ENCODE measurements at places on chromosomes 11 and 22.

- no peak for DNase-seq
Measured at GRCh38 chr11:61082062-61082870, 20.0 kb upstream of the CD5 start.

GRCh38 chr22:32918741-32919140 lies 117.2 kb downstream of the TIMP3 start:
- DNase-seq, result no peak

GRCh38 chr11:111632516-111633220 lies 30.4 kb downstream of the SIK2 start:
- no peak for DNase-seq

DNA sequence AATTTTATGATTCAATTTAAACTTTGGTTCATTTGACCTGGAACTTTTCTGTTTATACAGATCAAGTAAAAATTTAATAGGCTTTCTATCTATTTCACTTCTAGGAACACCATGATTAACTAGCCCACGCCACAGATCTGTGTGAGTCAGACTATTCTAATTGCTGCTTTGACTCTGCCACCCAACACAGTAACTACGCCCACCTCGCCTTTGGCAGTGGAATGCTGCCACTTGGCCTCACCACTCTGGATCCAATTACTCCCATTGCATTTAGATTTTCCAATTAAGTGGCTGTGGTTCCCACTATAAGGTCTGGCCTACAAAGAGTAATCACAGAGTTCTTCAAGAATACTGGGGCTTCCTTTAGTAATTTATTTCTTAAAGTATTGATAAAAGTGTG lies 46.6 kb upstream of the LIN7C start:
- DNase-seq, result no peak

- DNase-seq, result peak; percentile 15
Measured at GRCh38 chr11:117828611-117829368, 4.2 kb upstream of the FXYD2 start.

DNA sequence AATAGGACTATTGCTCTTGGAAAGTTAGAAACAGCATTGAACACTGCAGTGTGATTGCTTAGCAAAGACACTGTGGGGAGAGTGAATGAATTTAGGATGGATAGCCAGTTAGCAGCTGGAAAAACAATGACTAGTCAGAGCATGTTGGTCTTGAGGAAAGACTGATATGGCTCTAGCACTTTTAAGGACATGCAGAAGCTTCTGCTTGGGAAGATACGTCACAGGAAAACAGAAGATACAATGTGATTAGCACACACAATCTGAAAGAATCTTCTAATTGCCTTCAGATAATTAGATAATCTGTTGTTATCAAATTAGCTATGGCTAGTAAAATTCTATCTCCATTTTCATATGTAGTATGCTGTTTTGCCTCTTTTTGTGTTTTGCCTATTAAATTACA lies 530.7 kb upstream of the CHORDC1 start:
- DNase-seq, result no peak

DNA sequence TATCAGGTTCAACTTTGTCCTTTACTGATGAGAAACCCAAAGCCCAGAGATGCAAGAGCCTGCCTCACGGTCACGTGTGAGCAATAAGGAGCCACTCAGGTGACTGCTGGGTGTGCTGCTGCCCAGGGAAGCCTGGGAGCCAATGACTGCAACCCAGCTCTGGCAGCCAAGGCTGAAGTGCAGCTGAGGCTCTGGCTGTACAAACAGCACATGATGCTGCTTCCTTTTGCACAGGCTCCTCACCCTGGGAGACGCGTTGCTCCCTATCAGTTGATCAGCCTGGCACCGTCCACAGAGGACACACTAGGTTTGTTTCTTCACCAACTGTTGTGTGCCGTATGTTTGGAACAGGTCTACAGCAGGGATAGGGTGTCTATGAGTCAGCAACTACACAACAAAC lies 168.7 kb downstream of the EFCAB6 start:
- DNase-seq, result no peak

GRCh38 chr11:2142762-2143202 lies 3.6 kb upstream of the IGF2 start:
- peak; percentile 8 for DNase-seq

GRCh38 chr11:31326470-31327148 lies 42.9 kb downstream of the DCDC1 start:
- DNase-seq, result no peak

DNA sequence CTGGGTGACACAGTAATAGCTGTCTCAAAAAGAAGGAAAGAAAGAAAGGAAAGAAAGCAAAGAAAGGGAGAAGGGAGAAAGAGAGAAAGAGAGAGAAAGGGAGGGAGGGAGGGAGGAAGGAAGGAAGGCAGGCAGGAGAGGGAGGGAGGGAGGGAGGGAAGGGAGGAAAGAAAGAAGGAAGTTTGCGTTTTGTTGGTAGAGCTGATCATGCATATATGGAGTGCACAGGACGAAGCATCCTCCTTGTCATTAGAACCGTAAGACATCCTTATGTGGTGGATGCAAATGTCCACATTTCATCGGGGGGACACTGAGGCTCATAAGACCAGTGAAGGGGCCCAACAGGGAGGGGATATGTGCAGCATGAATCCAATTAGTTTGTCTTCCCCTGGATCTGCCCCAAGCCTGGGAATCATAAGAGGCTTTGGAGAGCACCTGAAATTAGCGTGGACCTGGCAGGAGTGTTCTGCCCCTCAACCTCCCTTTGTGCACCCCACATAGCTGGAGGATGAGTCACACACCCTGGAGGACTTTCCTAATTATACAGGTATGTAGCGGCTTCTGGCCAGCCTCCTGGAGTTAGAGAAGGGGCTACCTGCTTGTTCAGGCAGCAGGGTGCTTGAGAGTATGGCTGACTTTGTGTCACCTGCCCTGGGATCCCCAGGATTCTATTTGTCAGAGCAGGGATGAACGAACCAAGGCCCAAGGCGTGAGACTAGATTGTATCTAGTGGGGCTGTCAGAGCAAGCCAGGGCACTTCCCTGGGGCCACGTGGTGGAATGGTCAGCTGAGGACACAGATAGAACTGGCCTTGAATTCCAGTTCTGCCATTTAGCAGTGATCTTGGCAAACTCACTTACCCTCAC lies 119.7 kb upstream of the CD82 start:
- DNase-seq, result no peak

GRCh38 chr11:721741-722345 lies 15.8 kb downstream of the EPS8L2 start:
- DNase-seq, result no peak

- peak; percentile 82 for DNase-seq
Measured at GRCh38 chr11:65425105-65425970, 2.7 kb downstream of the NEAT1 start.

DNA sequence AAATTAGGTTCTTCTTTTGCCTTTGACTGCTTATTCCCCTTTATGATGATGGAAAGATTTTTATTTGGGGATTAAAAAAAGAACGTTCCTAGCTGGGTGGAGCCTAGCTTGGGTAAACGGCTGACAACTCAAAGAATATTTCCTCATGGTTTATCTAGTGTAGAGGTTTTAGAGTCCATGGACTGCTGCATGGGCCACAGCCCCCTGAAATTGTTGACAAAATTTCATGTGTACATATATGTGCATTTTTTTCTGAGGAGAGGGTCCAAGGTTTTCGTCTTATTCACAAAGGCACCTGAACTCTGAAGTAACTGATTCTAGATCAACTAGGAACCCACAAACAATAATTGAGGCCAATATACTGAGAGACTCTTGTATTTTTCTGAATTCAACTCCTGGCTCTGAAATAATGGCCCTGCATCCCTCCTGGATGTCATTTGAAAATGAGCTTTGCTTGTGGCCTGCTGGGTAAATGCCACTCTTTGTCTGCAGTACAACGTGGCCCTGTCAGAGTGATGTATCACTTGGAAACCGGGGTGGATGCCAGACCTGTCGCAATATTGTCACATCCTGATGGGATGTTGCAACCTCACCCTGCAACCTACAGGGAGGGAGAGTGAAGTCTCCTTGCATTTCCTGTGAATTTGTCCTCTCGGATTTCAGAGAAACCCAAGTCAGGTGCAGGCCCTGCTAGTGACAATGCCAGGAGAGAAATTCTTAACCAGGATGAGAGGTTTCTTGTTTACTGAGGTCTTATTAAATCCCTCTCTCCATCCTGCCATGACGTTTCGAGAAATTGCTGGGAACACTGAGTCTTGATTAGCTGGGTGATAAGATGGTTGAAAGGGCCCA lies 33.8 kb downstream of the EHF start:
- peak; percentile 80 for DNase-seq

GRCh38 chr11:44464741-44465140 lies 100.7 kb upstream of the CD82 start:
- DNase-seq, result no peak

DNA sequence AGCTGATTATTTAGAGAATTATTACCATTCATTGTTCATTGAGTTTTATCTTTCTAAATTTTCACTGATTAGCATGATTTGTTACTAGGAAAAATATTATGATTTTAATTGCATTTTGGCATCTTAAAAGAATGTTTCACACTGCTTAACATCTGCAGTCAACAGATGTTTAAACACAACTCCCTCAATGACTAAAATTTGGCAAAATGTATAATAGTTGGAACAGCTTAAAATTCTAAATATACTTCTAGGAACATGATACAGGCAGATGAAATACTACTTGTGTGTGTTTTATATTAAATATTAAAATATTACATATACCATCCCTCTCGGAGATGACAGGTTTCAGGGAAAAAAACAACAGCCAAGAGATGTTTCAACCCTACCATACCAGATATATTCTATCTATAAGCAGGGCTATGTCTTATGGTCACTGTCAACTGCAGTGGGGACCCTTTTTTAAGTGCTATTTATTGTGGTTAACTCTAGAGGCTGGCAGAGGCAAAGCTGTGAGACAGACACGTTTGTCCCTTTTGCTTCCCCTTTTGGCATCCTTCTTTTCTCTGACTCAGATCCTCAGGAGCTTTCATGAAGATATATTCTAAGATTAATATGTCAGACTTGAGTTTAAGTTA lies 81.9 kb downstream of the BDNF start:
- DNase-seq, result peak; percentile 7

GRCh38 chr22:19663286-19663815 lies 51.0 kb upstream of the SEPTIN5 start:
- DNase-seq, result peak; percentile 89

DNA sequence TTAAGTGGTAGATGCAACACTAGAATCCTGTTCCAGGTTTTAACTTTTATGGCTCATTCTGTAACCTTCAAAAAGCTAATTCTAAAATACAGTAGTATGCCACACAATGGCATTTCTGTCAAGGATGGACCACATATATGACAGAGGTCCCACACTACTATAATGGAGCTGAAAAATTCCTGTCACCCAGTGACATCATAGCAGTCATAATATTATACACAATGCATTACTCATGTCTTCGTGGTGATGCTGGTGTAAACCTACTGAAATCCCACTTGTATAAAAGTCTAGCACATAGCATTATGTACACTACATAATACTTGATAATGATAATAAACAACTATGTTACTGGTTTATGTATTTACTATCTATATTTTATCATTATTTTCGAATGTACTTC lies 12.1 kb downstream of the TYR start:
- no peak for DNase-seq

GRCh38 chr11:70203751-70204465 lies 812 bp downstream of the FADD start:
- peak; percentile 77 for DNase-seq

- no peak for DNase-seq
Measured at GRCh38 chr11:12239804-12240371, 129.5 kb downstream of the MICAL2 start.

DNA sequence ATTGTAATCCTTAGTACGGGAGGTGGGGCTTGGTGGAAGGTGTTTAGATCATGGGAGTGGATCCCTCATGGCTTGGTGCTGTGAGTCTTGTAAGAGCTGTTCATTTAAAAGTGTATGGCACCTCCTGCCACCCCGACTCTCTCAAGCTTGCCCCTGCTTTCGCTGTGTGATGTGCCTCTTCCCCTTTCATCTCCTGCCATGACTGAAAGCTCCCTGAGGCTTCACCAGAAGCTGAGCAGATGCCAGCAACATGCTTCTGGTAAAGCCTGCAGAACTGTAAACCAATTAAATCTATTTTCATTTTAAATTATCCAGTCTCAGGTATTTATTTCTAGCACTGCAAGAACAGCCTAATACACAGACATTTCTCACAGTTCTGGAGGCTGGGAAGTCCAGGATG lies 40.8 kb downstream of the GAB2 start:
- DNase-seq, result no peak

- no peak for DNase-seq
Measured at GRCh38 chr22:46674367-46674781, 54.2 kb downstream of the GRAMD4 start.

GRCh38 chr11:66745356-66746235 lies 16.6 kb upstream of the SPTBN2 start:
- DNase-seq, result no peak

- no peak for DNase-seq
Measured at GRCh38 chr22:37167176-37167980, 17.7 kb upstream of the IL2RB start.

GRCh38 chr11:61266602-61267001 lies 25.6 kb downstream of the PGA5 start:
- DNase-seq, result peak; percentile 41

DNA sequence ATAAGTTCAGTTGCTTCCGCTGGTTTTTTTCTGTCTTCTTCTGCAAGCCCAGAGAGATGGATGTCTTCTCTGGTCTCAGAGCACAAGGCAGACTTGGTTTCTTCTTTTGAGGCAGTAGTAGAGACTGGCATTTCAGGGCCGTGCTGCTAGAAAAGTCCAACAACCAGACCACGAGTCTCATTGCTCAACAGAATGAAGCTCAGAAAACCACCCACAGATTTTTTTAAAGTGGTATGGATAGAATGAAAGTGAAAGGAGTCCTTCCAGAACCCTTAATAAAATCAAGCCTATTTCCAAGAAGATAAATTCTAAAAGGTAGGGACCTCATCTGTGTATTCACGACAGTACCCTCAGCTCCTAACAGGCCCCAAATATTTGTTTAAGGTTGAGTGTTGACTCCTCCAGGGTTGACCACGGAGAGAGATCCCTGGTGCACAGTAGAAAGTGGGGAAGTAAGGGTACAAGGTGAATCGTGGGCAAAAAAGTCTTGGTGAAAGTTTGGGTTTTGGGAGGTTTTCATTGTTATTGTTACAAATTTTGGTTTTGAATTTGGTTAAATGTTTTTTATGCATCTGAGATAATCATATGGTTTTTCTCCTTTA lies 43.6 kb upstream of the DDX6 start:
- DNase-seq, result no peak

GRCh38 chr11:121670266-121670665 lies 217.5 kb upstream of the SORL1-AS1 start:
- DNase-seq, result no peak

GRCh38 chr11:102147632-102148031 lies 37.4 kb downstream of the YAP1 start:
- DNase-seq, result no peak

DNA sequence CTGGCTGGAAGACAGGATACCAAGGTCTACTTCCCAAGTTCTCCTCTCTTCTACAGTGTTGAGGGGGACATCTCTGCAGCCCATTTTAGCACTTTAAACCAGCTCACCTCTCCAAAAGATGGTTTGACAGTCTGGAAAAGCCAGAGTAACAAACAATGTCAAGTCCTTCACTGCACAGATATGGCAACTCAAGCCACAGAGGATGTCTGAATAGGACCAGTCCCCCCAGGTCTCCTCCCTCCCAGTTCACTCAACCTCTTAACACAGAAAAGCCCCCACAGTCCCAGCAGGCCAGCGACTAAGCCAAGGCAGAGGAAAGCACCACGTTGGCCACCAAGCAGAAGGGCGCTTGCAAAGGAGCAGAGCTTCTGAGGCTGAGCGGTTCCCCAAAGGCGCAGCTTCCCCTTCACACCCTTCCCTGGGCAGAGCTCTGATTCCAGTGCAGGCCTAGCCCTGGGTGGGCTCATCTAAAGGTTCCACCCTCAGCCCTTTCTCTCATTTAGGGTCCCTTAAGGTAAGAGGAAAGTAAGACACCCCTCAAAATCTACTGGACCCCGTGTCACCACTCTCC lies 62.7 kb downstream of the PAK1 start:
- peak; percentile 24 for DNase-seq

- DNase-seq, result no peak
Measured at GRCh38 chr11:35115688-35116030, 23.3 kb upstream of the CD44 start.

Data from AG10803 (cell line).